ENCODE measurements at places on chromosomes 16 and 17. TPM values are rescaled to one million over a fixed set of nuclear protein-coding genes. Genes with fewer than 3 reads are reported as not detected.
A peak's percentile ranks its signal among the peaks of the same experiment; 100 is the strongest.

The CACNG4 gene
- polyA plus RNA-seq = 7.5 TPM

DNA sequence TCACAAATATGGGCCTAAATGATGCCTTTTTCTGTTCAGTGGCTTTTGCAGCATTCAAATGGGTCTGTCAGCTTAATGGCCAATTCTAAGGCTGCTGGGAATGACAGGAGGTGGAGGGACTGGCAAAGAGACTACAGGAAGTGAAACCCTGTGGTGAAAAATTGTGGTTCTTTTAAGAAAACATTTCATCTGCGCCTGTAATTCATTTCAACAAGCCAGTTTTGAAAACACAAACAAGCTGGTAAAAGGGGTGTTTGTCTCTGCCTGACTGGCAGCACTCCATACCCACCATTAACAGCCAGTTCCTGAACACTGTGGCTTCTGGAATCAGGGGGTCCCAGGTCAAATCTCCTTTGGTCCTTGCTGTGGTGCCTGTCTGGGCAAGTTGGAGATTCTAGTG lies 3.6 kb upstream of the KDM8 start:
- DNase-seq = no peak

DNA sequence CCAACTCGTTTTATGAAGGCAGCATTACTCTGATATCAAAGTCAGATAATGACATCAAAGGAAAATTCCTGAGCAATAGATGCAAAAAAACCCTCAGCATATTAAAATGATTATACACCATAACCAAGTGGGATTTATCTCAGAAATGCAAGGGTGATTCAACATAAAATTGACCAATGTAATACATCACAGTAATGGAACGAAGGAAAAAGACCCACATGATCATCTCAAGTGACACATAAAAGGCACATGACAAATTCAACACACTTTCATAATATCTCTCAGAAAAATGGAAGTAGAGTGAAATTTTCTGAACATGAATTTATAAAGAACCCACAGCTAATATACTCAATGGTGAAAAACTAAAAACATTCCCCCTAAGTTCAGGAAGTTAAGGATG lies 118.8 kb downstream of the ITFG1 start:
- no peak for DNase-seq

GRCh38 chr17:77006971-77007649 lies 133.7 kb upstream of the SEC14L1 start:
- no peak for DNase-seq

DNA sequence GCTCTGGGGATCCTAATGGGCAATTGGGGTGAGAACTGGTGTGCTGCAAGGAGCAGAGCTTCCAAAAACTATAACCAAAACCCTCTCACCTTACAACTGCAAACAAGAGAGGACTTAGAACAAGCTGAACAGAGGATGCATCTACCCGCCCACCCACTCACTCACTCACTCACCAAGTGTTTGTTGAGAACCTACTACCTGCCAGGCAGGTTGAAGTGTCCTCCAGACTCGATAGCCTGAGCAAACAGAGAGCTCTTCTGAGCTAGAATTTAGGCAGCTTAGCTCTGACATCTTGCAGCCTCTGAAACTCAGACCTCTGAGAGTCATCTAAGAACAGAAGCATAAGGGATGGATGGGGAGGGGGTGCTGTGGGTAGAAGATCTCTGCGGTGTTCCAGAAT lies 41.2 kb downstream of the CACNG3 start:
- DNase-seq = no peak

GRCh38 chr17:14161419-14161818 lies 75.2 kb downstream of the CDRT15 start:
- DNase-seq = no peak

GRCh38 chr16:83021045-83021444 lies 394.3 kb downstream of the CDH13 start:
- DNase-seq = no peak

The NUBP2 gene
- 30.4 TPM for polyA plus RNA-seq

- no peak for DNase-seq
Observed at GRCh38 chr16:68281368-68282063, 17.2 kb downstream of the SLC7A6 start.

The SLC5A11 gene
- polyA plus RNA-seq = 0.11 TPM

GRCh38 chr16:21982108-21982507 lies 18.8 kb downstream of the PDZD9 start:
- DNase-seq = no peak

DNA sequence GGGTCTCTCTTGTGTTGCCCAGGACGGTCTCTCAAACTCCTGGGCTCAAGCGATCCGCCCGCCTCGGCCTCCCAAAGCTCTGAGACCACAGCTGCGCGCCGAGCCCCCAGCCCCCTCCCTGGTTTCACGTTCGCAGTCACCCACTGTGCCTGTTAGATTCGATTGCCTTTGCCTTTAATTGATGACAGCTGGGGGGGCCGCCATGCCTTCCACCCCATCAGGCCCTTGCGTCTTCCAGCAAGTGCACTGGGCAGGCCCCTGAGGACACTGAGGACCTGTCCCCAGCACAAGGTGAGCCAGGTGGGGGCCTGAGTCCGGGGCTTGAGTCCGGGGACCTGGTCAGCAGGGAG lies 3.3 kb downstream of the IGFALS start:
- no peak for DNase-seq

DNA sequence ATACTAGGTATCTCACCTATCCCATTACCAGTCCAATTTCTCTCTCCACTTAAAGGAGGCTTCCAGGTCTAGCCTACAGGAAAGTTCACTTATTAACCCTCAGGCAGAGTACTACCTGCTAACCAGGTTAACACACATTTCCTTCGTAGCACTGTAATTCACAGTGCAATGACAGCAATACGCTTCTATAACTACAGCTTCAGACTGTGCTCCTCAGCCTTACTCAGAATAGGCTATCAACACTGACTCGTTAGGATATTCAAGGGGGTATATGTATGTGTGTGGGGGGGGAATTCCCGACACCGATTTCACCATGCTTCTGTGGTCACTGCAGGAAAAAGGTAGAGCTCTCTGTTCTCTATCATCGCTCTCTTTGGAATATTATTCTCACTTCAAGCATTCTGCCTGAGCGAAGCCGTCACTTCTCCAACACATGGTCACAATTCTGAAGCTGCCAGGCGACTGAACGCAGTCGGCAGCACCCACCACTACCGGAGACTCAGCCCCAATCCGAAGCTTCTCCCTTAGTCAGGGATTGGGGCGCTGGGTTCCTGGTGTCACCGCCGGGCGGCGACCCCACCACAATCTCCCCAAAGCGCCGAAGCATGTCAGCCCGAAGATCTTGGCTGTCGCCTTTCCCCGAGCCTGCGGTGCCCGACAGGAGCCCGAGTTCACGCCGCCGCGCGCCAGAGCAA lies 618 bp downstream of the GGA3 start:
- no peak for DNase-seq

- DNase-seq = no peak
Observed at GRCh38 chr17:8791910-8792270, 7.3 kb downstream of the MFSD6L start.

The TLCD2 gene
- polyA plus RNA-seq = 5.3 TPM

DNA sequence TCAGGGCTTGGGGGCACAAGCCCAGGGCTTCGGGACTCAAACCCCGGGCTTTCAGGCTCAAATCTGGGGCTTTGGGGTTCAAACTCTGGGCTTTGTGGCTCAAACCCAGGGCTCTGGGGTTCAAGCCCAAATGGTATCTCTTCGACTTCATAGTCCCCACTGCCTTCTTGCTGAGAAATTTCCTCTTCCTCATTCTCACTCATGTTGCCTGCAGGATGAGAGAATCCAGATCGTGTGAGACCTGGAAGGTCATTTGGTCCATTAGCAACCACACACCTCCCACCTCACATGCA lies 576 bp downstream of the ZNF768 start:
- DNase-seq = no peak

- no peak for DNase-seq
Observed at GRCh38 chr17:34862384-34862783, 98.9 kb downstream of the CCT6B start.

The PITPNM3 gene
- polyA plus RNA-seq = 10.3 TPM

GRCh38 chr16:58426966-58427365 lies 34.7 kb downstream of the GINS3 start:
- DNase-seq = no peak

- no peak for DNase-seq
Observed at GRCh38 chr17:39738568-39738901, 797 bp downstream of the GRB7 start.

GRCh38 chr16:89191033-89191900 lies 9.1 kb downstream of the SLC22A31 start:
- no peak for DNase-seq

The ZP2 gene
- polyA plus RNA-seq = 0.34 TPM

- no peak for DNase-seq
Observed at GRCh38 chr17:58333736-58334207, 5.2 kb upstream of the TSPOAP1 start.

DNA sequence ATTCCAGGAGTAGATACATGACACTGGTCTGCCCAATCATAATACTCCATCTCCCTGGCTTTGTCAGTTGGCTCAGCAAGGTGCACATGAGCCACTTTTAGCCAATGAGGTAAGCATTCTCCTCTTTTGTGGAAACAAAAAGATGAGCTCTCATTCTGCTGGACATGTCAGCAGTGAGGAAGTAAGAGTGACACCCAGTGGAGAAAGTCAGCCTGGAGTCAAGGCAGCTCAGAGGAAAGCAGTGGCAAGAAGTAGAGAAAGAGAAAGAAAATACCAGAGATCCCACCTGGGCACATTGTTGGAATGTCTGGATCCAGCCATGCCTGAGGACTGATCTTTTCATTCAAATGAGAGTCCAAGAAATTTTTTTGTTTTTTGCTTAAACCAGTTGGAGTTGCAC lies 496.9 kb upstream of the C16orf82 start:
- DNase-seq = peak; percentile 27

- no peak for DNase-seq
Observed at GRCh38 chr16:82425661-82426060, 201.1 kb upstream of the CDH13 start.

GRCh38 chr17:47918006-47918405 lies 22.0 kb downstream of the SP2 start:
- DNase-seq = no peak

The OR4D1 gene
- not detected for polyA plus RNA-seq

The CTF1 gene
- 12.9 TPM for polyA plus RNA-seq

- peak; percentile 100 for DNase-seq
Observed at GRCh38 chr16:2155091-2155950, at the start of gene TRAF7. Gene TRAF7, plus strand, starts transcription at chr16:2155782. Its CDS starts 8,139 bp downstream, at chr16:2163921.

The PRAC1 gene
- not detected for polyA plus RNA-seq

The PIRT gene
- 0.05 TPM for polyA plus RNA-seq

GRCh38 chr16:593406-593805 lies 3.5 kb downstream of the RAB40C start:
- DNase-seq = no peak

- DNase-seq = peak; percentile 16
Observed at GRCh38 chr17:31811101-31811500, 47.9 kb downstream of the COPRS start.

- no peak for DNase-seq
Observed at GRCh38 chr16:90081606-90081970, 4.5 kb upstream of the PRDM7 start.

The SPATA32 gene
- polyA plus RNA-seq = not detected

GRCh38 chr16:20952139-20952920 lies 51.8 kb downstream of the LYRM1 start:
- DNase-seq = no peak

The TMEM100 gene
- 16.6 TPM for polyA plus RNA-seq

The MRPL28 gene
- polyA plus RNA-seq = 39.1 TPM

The EPX gene
- 0.27 TPM for polyA plus RNA-seq

DNA sequence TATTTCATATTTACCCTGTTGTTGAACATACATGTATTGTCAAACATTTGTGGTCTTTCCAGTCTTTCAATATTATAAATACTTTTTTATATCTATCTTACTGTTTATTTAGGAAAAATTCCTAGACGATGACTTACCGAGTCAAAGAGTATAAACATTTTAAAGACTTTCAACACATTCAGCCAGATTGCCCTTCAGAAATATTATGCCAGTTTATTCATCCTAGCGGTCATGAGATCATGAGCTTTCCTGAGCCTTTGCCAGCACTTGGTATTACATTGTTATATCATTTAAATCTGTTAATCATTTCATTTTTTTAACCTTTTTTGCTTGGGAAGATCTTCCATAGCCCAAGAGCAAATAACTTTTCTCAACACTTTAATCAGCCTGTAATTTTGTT lies 197.4 kb downstream of the SPECC1 start:
- DNase-seq = no peak

The MYH2 gene
- 10.4 TPM for polyA plus RNA-seq

The ITGAX gene
- not detected for polyA plus RNA-seq

DNA sequence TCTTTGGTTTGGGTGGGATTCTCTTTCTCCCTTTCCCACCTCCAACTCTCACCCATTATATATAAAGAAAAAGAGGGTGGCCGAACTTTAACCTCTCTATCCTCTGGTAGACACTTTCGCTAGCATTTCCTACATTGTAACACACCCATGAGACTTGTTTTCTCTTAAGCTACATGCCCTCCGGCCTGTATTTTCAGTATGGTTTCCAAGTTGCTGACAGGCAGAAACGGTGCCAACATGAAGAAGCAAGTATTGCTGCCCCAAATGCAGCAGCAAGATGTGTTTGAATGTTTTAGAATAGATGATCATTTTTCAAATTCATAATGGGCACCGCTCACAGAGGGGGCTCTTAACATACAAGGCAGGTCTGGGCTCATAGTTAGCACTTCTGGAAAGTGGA lies 18.7 kb upstream of the CYB5B start:
- no peak for DNase-seq
